ENCODE measurements at places on chromosomes 7 and 10. TPM values are rescaled to one million over a fixed set of nuclear protein-coding genes. Genes with fewer than 3 reads are reported as not detected.

DNA sequence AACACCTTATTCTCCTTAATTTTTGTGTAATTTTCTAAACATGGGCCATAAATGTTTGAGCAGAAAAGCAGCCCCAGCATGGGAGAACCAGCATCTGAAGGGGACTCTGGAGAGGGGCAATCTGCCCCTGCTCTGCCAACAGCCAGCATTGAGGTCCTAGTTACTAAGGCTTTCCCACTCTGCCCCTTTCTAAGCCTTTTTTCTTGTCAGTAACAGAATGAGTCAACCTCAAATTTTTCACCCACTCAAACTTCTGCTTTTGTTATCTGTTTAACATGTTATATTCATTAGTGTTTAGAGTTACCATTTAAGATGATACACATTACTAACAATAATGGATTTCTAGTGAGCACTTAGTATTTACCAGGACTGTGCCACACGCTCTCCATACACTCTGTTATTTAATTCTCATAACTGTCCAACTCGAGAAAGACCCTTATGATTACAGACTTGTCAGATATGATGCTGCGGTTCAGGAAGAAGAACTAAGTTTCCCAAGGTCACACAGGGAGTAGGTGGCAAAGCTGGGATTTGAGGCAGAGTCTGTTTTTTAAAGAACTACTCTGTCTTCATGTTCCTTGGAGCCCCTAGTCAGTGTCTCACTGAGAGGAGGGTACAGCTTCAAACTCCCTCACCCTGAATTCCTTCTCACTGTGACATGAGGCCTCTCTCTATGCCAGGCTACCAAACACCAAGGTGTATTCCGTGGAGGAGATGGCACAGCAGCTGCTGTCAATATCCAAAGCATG, 19.9 kb upstream of the GPAM start:
- H3K27ac ChIP-seq, result no peak overlapping the region
- DNase-seq, result no peak
- H3K4me3 ChIP-seq, result no peak overlapping the region

DNA sequence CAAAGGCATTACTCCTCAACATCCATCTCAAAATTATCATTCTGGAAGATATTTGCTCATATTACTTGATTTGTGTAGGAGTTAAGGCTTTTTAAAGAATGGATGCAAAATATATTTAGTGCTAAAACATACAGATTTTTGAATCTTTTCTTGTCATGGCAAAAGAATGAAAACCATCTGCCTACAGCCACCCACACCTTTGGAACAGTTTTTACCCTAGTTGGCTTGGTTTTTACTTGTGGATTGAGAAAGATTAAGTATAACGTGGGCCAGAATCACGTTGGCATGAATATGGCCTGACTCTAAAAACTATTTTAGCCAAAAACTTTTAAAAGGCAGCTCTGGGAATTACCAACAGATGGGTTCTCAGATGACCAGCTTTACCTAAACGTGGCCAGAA, 128.2 kb downstream of the SPAG6 start:
- no peaks in the 10 kb centered on the region for H3K36me3 ChIP-seq
- no peak for DNase-seq
- H3K27me3 ChIP-seq, result peaks cover 47% of the 10 kb centered on the region
- H3K27ac ChIP-seq, result no peak overlapping the region
- no peaks in the 10 kb centered on the region for H3K4me1 ChIP-seq

The WNT16 gene
- total RNA-seq, result not detected

The ANKRD1 gene
- total RNA-seq, result 6.2 TPM

The NUTM2E gene
- not detected for total RNA-seq

The DENND2A gene
- total RNA-seq, result not detected

DNA sequence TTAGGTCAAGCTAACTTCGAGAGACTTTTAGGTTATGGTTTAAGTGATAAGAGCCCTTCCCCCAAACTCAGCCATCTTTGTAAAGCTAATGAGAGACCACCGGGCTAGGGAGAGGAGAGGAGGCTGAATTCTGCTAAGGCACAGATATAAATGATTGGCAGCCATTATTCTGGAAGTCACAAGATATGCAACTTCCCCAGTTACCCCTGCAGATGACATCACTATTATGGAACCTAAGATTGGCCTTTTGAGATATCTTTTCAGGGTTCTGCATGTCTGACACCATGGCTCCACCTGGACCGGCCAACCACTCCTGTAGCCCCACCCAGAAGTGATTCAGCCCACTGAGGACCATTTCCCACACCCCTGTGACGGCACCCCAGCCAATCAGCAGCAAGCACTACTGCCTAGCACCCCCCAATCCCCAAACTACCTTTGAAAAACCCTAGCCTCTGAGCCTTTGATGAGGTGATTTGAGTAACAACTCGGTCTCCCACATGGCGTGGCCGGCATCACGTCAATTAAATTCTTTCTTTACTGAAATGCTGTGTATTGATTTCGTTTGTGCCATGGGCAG, 14.4 kb downstream of the VIPR2 start:
- no peak overlapping the region for H3K27ac ChIP-seq
- H3K27me3 ChIP-seq, result peaks cover 14% of the 10 kb centered on the region
- no peak overlapping the region for H3K4me3 ChIP-seq
- H3K36me3 ChIP-seq, result no peaks in the 10 kb centered on the region

Measured in Calu3 (cell line).